ELR (cell line): ENCODE measurements at places on chromosomes 12 and 14.
A peak's percentile ranks its signal among the peaks of the same experiment; 100 is the strongest.

DNA sequence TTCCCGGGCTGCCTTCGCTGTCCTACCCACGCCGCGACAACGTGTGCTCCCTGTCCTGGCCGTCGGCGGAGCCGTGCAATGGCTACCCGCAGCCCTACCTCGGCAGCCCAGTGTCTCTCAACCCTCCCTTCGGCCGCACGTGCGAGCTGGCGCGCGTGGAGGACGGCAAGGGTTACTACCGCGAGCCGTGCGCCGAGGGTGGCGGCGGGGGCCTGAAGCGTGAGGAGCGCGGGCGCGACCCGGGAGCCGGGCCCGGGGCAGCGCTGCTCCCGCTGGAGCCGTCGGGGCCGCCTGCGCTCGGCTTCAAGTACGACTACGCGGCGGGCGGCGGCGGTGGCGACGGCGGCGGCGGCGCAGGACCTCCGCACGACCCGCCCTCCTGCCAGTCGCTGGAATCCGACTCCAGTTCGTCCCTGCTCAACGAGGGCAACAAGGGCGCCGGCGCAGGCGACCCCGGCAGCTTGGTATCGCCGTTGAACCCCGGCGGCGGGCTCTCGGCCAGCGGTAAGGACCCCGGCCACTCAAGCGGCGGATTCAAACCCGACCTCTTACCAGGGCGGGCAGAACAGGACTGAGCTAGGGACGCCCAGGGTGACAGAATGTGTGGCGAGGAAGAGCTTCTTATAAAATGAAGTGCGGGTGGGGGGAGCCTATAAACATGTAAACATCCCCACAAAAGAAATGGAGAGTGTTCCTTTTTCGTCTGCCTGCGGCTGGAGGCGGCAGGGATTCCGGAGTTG, 503 bp downstream of the HOXC12 start:
- no peak for DNase-seq

- DNase-seq = peak; percentile 73
These were observed 25.0 kb downstream of the NTF3 start for GRCh38 chr12:5456906-5457305.

GRCh38 chr14:71733210-71733883, 198.9 kb upstream of the RGS6 start:
- peak; percentile 64 for DNase-seq

DNA sequence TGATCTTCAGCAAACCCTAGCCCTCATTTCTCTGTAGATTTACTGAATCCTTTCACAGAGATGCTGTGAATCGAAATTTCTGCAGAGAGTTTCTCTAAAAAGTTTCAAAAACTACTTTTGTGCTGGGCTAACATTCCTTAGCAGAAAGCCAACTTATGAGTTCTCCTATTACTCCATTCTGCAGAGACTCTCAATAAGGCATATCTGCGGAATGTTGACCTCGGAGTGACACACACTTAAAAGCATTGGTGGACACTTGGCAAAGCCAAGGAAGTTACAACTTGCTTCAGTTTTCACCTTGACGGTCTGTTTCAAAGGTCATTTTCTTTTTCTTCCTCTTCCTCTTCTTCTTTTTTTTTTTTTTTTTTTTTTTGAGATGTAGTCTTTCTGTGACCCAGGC, 75.8 kb downstream of the WIF1 start:
- no peak for DNase-seq

DNA sequence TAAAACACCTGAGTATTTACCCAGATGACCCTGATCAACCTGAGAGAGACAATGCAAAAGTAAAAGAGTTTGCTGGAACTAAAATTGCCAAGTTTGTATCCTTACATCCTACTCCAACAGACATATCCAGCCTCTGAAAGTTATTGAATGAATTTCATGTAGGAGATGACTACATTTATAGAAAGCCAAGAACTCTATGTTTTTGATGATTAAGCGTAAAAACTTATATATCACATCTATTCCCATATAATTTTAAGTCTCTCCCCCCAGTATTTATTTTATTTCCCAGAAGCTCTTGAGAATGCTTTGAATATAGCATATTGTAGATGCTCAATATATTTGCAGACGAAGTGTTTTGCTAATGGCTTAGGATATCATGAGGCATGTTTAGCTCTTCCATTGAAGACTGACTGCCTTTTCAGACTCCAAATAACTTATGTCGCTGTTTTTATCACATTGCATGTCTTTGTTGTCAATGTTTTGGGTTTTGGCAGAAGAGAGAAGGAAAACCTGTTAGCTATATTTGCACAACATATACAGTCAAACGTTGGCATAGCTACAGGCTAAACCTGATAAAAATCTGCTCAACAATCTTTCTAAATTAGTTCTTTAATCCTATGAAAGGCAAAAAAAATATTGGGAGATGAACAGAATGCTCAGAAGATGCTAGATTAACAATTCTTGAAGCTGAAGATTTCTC, 213.6 kb downstream of the DIO2 start:
- no peak for DNase-seq

DNA sequence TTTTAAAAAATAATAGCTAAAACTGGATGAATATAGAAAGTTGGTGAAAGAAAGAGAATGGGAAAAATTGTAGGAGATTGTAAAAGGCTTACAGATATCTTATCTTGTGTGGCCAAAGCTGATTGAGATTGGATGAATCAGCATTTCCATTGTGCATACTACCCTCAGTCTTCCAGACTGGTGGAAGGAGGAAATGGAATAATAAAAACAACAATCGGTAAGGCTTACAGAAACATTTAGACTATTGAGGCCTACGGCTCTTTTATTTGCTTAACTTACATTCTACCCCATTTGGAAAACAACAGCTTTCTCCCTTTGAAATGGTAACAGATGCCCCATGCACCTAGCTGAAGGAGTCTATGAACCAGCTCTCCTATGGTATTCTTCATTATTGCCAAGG, 129.8 kb downstream of the PTPRB start:
- no peak for DNase-seq

- peak; percentile 67 for DNase-seq
These were observed 7.3 kb downstream of the TTC7B start for GRCh38 chr14:90808759-90809529.

GRCh38 chr12:57112492-57113294, 1.5 kb upstream of the STAT6 start:
- no peak for DNase-seq

GRCh38 chr12:46507766-46508165, 135.2 kb upstream of the SLC38A2 start:
- peak; percentile 49 for DNase-seq

GRCh38 chr14:54599966-54600716, 33.2 kb downstream of the SAMD4A start:
- DNase-seq = peak; percentile 51

DNA sequence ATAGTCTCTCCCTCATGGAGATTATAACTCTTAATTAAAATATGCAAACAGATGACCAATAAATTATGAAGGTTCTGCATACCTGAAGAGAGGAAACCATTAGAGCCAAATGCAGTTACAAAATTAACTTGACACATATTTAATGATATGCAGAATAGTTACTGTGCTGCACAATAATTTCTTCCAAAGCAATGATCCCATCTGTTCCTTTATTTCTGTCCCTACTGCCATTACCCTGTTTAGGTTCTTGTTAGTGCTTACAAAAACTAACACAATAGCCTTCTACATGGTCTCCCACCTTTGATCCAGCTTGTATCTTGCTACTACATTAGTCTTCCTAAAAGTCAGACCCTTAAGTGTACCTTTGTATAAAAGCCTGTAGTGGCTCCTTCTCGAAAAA, 411.1 kb downstream of the APAF1 start:
- DNase-seq = no peak

DNA sequence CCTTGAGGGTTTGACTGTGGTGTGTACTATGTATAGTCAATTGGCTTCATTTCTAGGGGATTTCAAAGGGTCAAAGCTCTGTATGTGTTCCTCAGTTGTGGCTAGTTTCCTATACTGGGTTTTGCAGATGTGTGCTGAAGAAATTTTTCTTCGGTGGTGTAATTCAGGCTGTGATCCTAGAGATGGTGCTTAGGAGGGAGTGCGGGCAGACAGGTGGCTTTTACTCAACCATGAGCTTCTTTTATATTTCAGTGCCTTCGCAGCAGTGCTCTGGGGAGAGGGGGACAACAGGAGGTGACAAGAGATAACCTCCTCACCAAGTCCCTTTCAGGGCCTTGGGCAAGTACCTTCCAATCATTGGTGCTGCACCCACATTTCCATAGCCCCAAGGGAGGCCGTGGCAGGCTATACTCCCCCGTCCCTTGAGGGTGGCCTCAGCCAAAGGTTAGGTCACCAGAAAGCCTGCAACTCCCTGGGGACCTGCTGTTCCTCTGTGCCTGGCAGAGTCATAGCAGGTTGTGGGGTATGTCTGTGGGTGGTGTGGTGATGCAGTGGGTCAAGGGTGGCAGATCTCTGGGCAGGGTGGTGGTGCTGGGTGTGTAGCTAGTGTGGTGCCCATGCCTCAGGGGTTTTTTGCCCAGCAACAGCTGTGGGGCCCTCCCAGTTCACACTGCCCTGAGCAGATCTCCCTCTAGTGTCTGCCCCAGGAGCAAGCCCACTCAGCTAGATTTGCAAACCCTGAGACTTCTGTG, 37.0 kb upstream of the TMX1 start:
- DNase-seq = no peak

DNA sequence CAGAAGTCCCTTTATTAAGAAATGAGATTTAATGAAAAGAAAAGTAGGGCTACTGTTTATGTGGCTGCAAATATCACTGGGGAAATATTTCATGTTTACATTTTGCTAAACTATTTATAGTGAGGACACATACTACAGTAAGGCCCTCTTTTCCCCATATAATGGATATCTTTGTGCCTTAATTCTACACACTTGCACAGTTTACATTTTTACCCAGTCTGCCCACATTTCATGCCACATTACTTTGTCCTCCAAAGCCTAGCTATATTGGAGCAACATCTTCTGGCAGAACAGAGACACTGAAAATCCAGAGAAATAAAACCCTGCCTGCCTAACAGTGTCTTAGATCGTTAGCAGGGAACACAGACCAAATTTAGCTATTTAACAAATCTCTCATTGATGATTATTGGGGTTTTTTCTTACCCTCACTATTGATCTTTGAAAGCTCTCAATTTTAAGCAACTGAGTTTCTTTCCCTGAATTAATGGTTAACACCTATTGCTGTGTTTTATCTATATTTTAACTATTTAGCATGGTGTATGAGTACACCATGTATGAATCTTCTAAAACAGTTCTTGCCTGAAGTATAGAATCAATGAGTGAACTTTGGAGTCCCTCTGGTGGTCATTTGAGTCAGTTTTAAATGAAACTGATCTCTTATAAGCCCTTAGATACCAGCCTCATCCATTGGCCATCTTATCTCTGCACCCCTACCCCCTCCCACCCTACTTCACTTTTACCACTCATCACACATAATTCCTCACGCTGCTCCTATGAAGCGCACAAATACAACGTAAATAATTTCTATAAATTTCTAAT, 170.2 kb downstream of the BCAT1 start:
- DNase-seq = peak; percentile 74

GRCh38 chr12:76457010-76457409, 102.6 kb downstream of the OSBPL8 start:
- no peak for DNase-seq

DNA sequence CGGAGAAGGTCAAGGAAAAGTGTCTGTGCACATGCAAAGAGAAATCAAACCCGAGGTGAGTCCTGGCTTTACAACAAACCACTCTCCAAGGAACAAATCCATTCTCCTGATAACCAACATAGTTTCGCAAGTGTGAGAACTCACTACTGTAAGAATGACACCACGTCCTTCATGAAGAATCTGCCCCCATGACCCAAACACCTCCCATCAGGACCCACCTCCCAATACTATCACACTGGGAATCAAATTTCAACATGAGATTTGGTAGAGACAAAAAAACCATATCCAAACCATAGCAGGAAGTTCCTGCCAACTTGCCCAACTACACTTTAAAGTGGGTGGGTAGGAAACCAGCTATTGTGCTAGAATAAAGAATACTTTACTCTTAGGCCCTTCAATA, 2.4 kb upstream of the ERC1 start:
- peak; percentile 4 for DNase-seq

DNA sequence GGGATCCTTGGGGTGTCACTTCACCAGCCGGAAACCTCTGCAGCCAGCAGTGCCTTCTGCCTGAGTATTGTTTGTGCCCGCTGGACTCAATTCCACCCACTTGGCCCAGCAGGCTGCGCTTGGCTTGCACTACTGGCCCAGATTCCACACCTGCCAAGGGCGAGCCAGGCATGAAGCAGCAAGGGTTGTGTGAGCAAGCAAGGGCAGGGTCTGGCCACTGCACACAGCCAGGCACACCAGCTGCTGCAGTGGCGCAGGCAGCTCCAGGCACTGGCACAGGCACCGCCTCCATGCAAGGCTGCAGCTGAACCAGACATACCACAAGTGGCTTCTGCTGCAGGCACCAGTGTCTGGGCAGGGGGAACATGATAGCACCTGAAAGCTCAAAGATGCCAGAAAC, 99.5 kb downstream of the NUAK1 start:
- DNase-seq = no peak

GRCh38 chr12:122099280-122099749, 20.8 kb downstream of the MLXIP start:
- no peak for DNase-seq

DNA sequence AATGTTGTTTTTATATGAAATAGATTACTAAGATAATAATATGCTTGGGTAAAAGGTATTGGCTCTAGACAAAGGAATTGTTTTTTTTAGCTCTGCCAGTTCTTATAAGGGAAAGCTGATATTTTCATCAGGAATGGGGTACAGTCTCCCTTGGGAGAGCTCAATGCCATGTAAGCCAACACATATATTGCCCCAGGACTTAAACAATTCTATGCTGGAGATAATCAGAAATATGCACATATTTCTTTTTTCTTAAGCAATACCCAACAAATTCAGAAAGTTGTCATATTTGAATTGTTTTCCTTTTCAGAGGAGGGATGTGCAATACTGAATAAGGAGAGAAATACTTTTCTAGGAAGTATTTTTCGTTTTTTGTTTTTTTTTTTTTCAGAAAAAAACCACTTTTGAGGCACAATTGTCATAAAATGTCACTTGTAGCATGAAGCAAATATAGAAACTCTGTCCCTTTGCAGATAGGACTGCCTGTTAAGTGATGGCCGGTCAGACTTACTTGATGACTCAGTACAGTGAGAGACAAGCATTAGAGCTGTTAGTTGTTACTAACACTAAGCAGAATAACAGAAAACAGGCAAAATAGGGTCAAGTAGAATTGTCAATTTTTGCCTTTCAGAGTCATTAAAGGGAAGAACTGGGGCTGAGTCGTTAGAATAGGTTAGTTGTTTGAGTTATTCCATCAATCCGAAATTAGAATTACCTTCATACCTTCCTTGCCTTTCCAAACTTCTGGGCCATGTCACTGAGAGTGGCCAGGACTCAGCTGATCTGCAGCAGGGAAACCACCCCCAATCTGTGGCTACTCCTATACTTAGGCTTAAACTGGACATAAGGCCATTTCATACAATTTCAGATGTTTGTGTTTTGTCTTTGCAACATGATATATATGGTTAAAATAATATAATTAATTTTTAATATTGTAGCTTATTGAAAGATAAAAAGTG, 168.1 kb downstream of the SLC38A4 start:
- peak; percentile 62 for DNase-seq

GRCh38 chr12:76863837-76864236, 15.0 kb downstream of the CSRP2 start:
- peak; percentile 13 for DNase-seq

GRCh38 chr12:51403159-51403558, 12.0 kb upstream of the GALNT6 start:
- no peak for DNase-seq
